ENCODE measurements at places on chromosomes 7 and 10.
A peak's percentile ranks its signal among the peaks of the same experiment; 100 is the strongest.

- peak; percentile 46 for DNase-seq
These were observed 54.0 kb downstream of the PWWP2B start for GRCh38 chr10:132450825-132451505.

GRCh38 chr7:8126601-8127167 is 135.3 kb downstream of the ICA1 start:
- DNase-seq, result no peak

DNA sequence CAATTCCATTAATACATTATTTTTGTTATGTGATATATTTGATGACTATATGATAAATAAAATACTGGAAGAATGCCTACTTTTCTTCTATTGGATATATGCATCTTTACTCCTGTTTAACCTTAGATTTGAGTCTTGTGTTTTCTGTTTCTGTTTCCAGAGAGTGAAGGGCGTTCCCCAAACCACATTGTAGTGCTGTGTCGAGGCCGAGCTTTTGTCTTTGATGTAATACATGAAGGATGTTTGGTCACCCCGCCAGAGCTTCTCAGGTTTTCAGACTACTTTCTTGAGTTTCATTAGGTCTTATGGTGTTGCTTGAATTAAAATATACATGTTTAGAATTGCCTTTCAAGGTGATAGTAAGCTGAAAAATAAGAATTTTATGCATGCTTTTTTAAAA is 23.8 kb downstream of the CROT start:
- DNase-seq, result no peak

DNA sequence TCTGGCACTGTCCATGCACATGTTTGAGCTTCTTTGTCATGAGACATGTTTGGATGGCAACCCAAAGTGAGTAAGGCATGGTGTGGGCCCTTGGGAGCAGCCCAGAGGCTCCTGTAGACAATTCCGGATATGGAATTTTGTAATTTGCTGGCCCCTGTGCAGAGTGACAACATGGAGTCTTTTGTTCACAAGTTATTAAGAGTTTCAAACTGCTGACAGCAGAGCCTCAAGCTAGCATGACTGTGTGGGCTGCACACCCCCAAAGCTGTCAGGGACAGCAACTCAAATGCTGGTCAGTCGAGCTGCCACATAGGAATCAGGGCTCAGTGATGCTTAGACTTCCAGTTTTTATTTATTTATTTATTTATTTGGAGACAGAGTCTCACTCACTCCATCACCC is 7.0 kb upstream of the MYL7 start:
- DNase-seq, result no peak

- no peak for DNase-seq
These were observed 516.8 kb upstream of the GALNT17 start for GRCh38 chr7:70615066-70615606.

DNA sequence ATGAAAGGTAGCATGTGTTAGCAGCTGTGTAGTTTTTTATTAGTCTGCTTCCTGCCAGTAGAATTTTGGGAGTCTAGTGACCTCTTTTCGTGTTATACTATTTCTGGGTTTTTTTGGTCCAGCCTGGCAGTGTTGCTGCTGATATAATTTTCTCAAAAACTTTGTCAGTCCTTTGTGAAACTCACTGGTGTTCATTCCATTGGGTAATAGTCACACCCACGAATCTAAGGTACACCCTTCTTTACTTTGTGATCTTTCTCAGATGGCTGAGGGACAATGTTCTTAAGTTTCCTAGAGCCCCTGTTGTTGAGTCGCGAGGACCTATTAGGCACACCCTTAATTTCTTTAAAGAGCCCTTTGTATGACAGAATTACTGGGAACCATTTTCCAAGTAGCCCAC is 52.3 kb downstream of the TPST1 start:
- no peak for DNase-seq

GRCh38 chr10:7567911-7568620 is 98.7 kb downstream of the ITIH5 start:
- DNase-seq, result no peak

DNA sequence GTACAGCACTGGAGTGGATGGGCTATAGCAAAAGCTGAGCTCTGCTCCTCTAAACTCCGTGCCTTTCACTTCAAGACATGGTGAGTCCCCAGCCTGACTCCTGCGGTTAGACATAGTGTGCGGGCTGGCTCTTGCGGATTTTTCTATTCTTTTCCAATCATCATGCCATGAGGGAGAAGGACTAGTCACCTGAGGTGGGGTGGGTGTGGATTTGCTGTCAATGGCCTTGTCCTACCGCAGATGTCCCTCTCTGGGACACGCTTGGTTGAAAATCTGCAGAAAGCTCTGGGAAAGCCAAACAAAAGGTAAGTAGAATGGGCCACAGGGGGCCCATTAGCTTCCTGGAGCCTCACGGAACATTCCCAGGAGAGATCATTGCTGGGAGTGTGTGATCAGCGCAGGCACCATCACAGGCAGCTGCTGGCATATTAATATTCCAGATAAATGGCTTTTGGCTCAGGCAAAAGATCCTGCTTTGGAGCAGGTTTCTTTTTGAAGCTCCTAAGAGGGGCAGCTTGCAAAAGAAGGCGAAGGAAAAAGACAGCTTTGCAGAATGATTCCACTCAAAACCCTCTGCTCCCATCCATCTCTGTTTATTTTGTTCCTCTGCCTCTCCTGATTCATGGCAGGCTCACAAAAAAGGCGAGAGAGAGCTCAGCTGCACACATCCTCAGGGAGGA is 509.0 kb upstream of the ZMIZ1 start:
- no peak for DNase-seq

- no peak for DNase-seq
These were observed 164.0 kb upstream of the NPS start for GRCh38 chr10:127385066-127385465.

All from lower lobe of right lung (tissue), 2 donors.